Astrocyte of the hippocampus (primary cell): ENCODE measurements at places on chromosomes 5 and 9.
A peak's percentile ranks its signal among the peaks of the same experiment; 100 is the strongest.

GRCh38 chr5:175657593-175658271, at the start of gene HRH2:
Gene HRH2 (plus strand): TSS chr5:175658071. CDS start chr5:175683234, 25,163 bp downstream.
- DNase-seq, result peak; percentile 50

GRCh38 chr5:132865668-132866341, 464 bp downstream of the GDF9 start:
- no peak for DNase-seq

GRCh38 chr5:69364414-69364813, 4.9 kb downstream of the AK6 start:
- DNase-seq, result no peak

DNA sequence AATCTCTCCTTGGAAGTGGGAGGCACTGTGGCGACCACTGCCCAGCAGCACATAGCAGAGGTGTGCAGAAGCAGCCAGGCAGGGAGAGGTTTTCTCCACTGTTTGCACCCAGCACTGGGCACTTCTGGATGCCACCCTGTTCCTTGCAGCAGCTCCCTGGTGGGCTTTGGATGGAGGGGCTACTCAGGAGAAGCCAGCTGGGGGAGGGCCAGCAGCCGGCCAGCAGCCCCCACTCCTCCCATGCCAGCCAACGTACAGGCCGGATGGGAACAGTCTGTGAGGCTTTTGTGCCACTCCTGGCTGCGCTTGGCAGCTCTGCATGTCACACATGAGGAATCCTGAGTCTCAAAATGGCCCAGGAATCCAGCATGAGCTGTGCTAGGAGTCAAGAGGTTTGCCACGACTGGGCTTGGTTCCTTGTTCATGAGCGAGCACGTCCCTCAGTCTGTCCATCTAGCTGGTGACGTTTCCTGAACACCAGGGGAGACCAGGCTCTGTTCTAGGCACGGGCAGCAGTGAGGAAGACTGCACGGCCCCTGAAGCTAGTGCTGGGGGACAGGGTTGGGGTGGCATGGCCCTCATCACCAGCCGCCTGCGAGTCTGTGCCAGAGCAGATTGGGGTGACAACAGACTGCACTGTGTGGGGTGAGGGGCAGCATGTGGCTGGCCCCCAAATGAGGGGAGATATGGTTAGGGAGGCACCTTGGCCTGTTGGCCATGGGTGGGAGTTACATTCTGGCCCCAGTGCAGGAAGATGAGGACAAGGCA, 10.1 kb downstream of the PHF2 start:
- DNase-seq, result no peak

DNA sequence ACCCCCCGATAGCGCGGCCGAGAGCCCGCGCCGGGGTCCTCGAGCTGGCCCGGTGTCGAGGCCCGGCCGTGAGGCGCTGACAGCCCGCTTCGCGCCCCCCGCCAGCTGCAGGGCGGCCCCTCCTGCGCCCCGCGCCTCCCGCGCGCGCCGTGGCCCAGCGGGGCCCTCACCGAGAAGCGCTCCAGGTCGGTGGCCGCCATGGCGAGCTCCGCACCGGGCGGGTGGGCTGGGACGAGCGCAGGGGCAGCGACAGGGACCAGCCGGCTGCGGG, 166 bp downstream of the SEPTIN8 start:
- no peak for DNase-seq

DNA sequence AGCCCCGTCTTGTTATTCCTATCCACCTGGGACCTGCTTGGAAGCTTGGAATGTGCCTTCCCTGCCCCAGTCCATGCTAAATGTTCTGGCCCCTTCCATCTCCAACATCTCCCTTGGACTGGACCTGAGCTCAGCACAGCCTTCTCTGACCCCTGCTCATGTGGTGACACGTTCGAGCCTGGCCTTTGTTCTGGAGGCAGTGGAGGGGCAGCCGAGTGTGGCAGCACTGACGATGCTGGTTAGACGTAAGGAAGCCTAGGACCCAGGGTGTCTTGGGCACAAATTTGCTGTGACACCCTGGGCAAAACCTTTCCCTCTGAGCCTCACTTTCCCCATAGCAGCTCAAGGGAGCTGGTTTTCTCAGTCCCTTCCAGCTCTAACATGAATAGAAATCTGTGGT, 3.9 kb downstream of the SPACA9 start:
- no peak for DNase-seq

GRCh38 chr5:132009706-132010405, 1.6 kb downstream of the ACSL6 start:
- no peak for DNase-seq

DNA sequence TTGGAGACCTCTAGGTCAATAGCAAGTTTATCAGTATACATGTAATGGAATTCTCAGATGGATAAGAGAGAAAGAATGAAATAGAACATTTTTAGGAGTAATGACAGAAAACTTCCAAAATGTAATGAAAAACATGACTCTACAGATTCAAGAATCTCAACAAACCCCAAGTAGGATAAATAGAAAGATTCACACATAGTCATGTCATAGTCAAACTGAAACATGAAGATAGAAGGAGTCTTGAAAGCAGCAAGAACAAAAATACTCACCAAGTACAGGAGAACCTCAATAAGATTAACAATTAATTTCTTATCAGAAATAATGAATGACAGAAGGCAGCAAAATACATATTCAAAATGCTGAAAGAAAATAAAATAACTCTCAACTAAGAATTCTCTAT, 164.5 kb downstream of the SPATA31D1 start:
- no peak for DNase-seq

DNA sequence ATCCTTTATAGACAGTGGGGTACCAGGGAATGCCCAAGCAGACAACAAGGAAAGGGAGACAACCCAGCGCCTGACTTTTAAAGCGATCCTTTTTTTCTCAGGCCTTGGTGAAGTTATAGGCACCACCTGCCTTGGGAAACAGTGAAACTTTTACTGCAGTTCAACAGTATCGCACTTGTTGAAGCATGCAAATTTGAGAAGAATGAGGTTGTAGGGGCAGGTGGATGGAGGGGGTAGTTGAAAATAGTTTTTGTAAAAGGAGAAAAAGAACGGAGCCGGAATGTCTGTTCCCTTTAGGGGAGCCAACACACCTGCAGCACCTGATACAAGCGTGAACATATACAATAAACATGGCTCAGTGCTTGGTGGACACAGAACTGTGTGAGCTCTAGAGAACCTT, 190.2 kb upstream of the NR3C1 start:
- DNase-seq, result no peak
